Smooth muscle cell of the umbilical artery (primary cell): ENCODE measurements at places on chromosomes 7 and 10. TPM values are rescaled to one million over a fixed set of nuclear protein-coding genes. Genes with fewer than 3 reads are reported as not detected.

The POLR2J2 gene
- 2.3 and 2.7 TPM in 2 replicates for total RNA-seq

The CUBN gene
- total RNA-seq: 0.89 and 4.8 TPM in 2 replicates

The ARPC1B gene
- total RNA-seq: 395 and 544 TPM in 2 replicates

The MYOZ1 gene
- total RNA-seq: 0.05 and 0.30 TPM in 2 replicates

The MSRB2 gene
- total RNA-seq: 16.9 and 24.3 TPM in 2 replicates

The ABCB4 gene
- total RNA-seq: 0.14 and 0.30 TPM in 2 replicates

The FAM131B gene
- total RNA-seq: 3.6 and 4.0 TPM in 2 replicates

The TMEM254 gene
- 6.6 and 8.3 TPM in 2 replicates for total RNA-seq
